ENCODE measurements at places on chromosomes 2 and 18.

GRCh38 chr2:3598197-3598910 lies 3.4 kb downstream of the COLEC11 start:
- no peak for DNase-seq

GRCh38 chr18:68504441-68505177 lies 210.3 kb downstream of the TMX3 start:
- DNase-seq: no peak

- no peak for DNase-seq
Measured at GRCh38 chr2:152534460-152535135, 182.7 kb downstream of the PRPF40A start.

GRCh38 chr2:112153179-112153490 lies 14.9 kb downstream of the FBLN7 start:
- no peak for DNase-seq

GRCh38 chr2:81467096-81467495 lies 1162.5 kb upstream of the LRRTM1 start:
- no peak for DNase-seq

DNA sequence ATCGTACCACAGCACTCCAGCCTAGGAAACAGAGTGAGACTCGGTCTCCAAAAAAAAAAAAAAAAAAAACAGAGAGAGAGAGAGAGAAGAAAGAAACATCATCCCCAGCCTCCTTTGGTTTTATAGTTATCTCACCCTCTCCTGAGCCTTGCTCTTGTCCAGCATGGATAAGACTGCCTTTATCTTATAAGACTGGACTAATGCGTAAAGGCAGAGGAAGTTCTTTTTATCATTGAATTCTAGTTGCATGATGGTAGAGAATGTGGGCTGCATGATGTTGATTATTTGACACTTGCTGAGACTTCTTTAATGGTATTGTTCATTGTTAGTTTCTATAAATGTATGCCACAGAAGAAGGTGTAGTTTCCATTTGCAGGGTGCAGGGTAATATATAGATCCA lies 124.4 kb downstream of the ZBTB7C start:
- no peak for DNase-seq

DNA sequence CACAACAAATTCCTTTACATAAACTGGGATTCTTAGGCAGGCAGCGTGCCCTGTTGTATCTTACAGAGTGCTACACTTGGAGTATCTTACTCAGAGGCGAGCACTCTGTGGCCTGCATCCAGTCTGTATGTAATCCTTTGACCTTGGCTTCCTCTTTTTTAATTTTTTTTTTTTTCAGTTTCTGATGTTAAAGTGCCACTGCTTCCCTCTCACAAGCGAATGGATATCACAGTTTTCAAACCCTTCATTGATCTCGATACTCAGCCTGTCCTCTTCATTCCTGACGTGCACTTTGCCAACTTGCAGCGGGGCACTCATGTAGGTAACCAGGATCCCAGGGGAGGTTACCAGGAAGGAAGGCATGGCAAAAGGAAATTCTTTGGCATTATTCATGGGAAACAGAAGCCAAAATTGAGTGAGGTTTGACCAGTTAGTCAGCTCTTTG lies 40.4 kb downstream of the GRHL1 start:
- no peak for DNase-seq

GRCh38 chr2:607172-607571 lies 70.0 kb downstream of the TMEM18 start:
- no peak for DNase-seq

GRCh38 chr2:217553679-217554078 lies 449.1 kb downstream of the TNS1 start:
- DNase-seq: no peak

GRCh38 chr2:11767779-11768178 lies 21.3 kb downstream of the LPIN1 start:
- DNase-seq: no peak

GRCh38 chr2:170091436-170091835 lies 86.5 kb upstream of the MYO3B start:
- no peak for DNase-seq
